ENCODE measurements at places on chromosomes 11 and 22. TPM values are rescaled to one million over a fixed set of nuclear protein-coding genes. Genes with fewer than 3 reads are reported as not detected.

Gene KCNJ5
- total RNA-seq = not detected

Gene SLC37A2
- 0.72 TPM for total RNA-seq

Gene MISFA
- total RNA-seq = 1.1 TPM

Gene FAM111B
- 9.3 TPM for total RNA-seq

Gene SCGB1A1
- total RNA-seq = not detected

DNA sequence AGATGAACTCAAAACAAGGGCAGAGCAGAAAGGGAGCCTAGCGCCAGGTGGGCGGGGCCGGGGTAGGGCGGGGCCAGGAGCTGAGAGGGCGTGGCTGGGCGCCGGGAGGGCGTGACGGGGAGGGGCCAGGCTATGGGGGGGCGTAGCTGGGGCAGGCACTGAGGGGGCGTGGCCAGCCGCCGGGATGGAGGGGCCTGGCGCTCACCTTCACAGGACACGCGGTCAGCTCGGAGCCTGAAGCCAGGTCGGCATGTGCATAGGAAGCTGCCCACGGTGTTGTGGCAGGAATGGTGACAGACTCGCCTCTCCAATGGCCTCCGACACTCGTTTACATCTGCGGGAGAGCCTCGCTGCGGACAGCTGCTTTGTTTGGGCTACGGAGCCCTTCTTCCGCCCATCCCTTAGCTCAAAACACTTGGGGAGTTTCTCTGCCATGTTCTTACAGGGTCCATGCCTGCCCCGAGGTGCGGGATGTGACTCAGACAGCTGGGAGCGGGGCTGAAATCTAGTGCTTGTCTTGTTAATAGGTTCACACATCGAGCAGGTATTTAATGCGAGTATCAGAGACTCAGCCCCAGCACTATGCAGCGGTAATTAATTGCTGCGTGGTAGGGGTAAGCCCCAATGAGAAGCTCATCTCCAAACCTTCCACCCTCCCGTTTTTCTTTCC is 13.4 kb downstream of the VWCE start:
- DNase-seq = no peak
- H3K36me3 ChIP-seq = no peaks in the 10 kb centered on the region
- no peaks in the 10 kb centered on the region for H3K4me1 ChIP-seq
- no peak overlapping the region for H3K4me3 ChIP-seq

- no peak for DNase-seq
- H3K4me3 ChIP-seq = no peak overlapping the region
- H3K27ac ChIP-seq = no peak overlapping the region
- H3K4me1 ChIP-seq = peaks cover 36% of the 10 kb centered on the region
- H3K36me3 ChIP-seq = peaks cover 3% of the 10 kb centered on the region
Observed at GRCh38 chr22:43831561-43832392, 19.7 kb upstream of the EFCAB6 start.

DNA sequence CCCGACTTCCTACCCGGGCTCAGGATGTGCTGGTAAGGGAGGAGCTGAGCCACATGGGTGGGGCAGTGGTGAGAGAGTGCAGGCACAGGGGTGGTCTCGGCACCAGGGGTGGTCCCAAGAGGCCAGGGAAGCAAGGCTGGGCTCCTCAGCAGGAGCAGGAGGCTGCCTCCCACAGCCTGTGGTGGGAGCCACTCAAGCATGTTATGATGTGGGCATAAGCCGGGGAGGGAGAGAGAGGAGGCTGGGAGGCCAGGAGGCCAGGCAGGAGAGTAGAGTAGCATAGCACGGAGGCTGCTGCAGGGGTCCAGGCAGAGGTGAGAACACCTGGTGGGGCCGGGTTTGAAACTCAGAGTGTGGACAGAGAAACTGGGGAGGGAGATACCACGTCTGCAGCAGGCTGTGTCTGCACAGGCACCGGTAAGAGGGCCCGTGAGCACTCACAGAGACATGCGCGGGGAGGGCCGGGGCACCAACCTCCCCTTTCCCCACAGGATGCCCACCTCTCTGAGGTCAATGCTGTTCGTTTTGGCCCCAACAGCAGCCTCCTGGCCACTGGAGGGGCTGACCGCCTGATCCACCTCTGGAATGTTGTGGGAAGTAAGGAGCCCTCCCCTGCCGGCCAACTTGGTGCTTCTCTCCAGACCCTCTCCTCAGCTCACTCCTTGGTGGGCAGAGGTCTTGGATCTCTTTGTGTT is 10.7 kb downstream of the ATG16L2 start:
- H3K4me1 ChIP-seq = peaks cover 9% of the 10 kb centered on the region
- no peaks in the 10 kb centered on the region for H3K36me3 ChIP-seq
- H3K4me3 ChIP-seq = no peak overlapping the region
- H3K27ac ChIP-seq = no peak overlapping the region

- peaks cover 2% of the 10 kb centered on the region for H3K4me1 ChIP-seq
- no peaks in the 10 kb centered on the region for H3K36me3 ChIP-seq
- no peak overlapping the region for H3K4me3 ChIP-seq
- H3K27me3 ChIP-seq = peaks cover 13% of the 10 kb centered on the region
- no peak for DNase-seq
Observed at GRCh38 chr11:44812971-44813370, 86.2 kb downstream of the TSPAN18 start.

- H3K36me3 ChIP-seq = peaks cover 4% of the 10 kb centered on the region
- DNase-seq = no peak
- H3K4me1 ChIP-seq = peaks cover 2% of the 10 kb centered on the region
- H3K27me3 ChIP-seq = no peaks in the 10 kb centered on the region
- no peak overlapping the region for H3K27ac ChIP-seq
- H3K4me3 ChIP-seq = no peak overlapping the region
Observed at GRCh38 chr11:126311401-126312291, 7.8 kb downstream of the DCPS start.

DNA sequence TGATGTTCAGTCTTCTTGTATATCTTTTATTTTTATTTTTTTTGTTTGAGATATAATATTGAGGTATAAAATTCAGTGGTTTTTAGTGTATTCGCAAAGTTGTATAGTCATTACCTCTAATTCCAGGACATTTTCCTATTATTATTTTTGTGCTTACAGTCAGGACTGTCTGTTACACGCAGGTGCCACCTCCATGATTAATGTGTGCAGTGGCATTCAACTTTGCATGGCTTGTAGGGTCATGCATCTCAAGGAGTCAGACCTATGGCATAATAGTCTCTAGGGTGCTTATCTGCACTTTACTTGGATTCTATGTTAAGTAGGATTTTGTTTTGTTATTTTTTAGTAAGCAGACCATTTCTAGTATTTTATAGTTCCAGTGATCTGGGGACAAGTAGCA is 1.0 kb downstream of the CTR9 start:
- DNase-seq = no peak
- H3K27me3 ChIP-seq = no peaks in the 10 kb centered on the region
- no peaks in the 10 kb centered on the region for H3K4me1 ChIP-seq
- peaks cover 6% of the 10 kb centered on the region for H3K36me3 ChIP-seq
- H3K27ac ChIP-seq = no peak overlapping the region

DNA sequence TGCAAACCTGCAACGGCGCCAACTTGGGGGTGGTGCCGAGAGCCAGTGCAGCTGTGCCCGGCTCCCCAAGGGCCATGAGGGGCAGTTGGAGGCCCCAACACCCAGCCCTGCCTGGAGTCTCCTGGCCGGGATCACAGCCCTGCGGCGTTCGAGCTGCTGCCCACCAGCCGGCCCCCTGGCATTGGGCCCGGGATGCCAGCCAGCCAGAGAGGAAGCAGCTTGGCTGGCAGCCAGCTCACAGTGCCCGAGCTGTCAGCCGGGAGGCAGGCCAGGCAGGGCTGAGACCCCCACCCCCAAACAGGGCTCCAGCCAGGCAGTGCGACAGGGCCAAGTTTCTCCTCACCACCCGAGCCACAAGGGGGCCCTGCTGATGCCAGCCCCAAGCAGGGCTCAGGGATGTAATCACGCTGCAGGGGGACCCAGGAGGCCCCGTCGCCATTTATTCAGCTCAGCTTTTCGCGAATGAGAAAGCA is 26.0 kb upstream of the TCF20 start:
- H3K4me3 ChIP-seq = no peak overlapping the region
- H3K27me3 ChIP-seq = peaks cover 11% of the 10 kb centered on the region
- no peak for DNase-seq
- no peaks in the 10 kb centered on the region for H3K36me3 ChIP-seq
- H3K27ac ChIP-seq = no peak overlapping the region

DNA sequence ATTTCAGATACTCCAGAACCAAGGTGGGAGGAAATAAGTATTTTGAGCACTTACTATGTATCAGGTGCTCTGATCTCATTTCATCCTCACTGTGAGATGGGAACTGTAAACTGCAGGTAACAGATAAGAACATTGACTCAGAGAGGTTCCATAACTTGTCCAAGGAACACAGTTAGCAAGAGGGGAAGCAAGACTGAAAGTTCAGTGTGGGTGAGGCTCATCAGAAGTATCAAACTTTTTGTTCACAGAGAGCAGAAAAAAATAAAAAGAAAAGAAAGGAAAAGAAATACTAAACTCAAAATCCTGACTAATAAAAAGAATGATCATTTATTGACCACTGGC is 37.1 kb downstream of the RAB30 start:
- no peak for DNase-seq
- H3K36me3 ChIP-seq = no peaks in the 10 kb centered on the region
- no peak overlapping the region for H3K4me3 ChIP-seq

DNA sequence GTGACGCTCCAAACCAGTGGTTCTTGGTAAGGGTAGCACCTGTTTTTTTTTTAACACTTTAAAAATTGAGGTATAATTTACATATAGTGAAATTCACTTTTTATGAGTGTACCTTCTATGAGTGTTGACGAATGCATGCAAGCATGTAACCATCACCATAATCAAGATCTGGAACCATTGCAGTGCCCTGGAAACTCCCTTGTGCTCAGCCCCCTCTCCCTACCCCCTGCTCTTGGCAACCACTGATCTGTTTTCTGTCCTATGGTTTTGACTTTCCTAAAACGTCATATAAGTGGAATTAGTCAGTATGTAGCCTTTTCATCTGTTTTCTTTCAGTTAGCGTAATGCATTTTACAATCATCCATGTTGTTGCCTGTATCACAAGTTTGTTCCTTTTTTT is 212.2 kb downstream of the GRIK4 start:
- no peaks in the 10 kb centered on the region for H3K4me1 ChIP-seq
- peaks cover 3% of the 10 kb centered on the region for H3K27me3 ChIP-seq
- H3K36me3 ChIP-seq = no peaks in the 10 kb centered on the region

GRCh38 chr22:27850000-27850521 is 48.5 kb upstream of the MN1 start:
- H3K4me1 ChIP-seq = peaks cover 19% of the 10 kb centered on the region
- no peaks in the 10 kb centered on the region for H3K27me3 ChIP-seq
- peaks cover 22% of the 10 kb centered on the region for H3K36me3 ChIP-seq
- peak overlapping the region; percentile 64 for H3K27ac ChIP-seq

DNA sequence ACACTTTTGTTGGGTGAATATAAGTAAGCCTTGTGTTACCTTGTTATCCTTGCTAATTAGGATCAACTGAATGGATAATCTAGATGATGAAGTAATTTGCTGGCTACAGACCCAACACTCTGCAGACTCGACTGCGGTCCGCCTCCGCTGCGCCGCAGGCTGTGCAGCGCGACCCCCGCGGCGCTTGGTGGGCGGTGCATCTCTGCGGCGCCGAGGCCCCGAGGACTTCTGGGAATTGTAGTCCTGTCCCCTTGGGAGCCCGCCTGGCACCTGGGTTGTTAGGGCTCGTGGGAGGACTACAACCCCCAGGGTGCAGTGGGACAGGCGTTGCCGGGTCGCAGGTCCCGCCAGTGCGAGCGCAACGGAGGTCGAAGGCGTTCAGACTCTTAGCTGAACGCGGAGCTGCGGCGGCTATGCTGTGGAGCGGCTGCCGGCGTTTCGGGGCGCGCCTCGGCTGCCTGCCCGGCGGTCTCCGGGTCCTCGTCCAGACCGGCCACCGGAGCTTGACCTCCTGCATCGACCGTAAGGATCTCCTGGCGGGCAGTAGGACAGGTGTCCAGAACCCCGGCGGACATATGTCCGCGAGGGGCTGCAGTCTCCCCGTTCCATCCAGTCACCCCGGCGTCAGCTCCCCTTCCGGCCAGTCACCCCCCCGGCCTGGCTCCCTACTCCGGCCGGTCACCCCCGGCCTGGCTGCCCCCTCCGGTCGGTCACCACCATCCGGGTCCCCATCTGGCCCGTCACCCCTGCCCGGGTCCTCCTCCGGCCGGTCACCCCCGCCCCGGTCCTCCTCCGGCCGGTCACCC is at the start of the genes ACAD8 and THYN1:
Gene ACAD8, plus strand, starts transcription at position 381 of the 806 bp plus-strand sequence. Its CDS starts 33 bp downstream, at position 414.
Gene THYN1, minus strand, starts transcription at position 165 of the 806 bp plus-strand sequence. CDS start 470 bp downstream, outside the sequence.
- peak; percentile 95 for DNase-seq
- no peaks in the 10 kb centered on the region for H3K27me3 ChIP-seq
- peaks cover 16% of the 10 kb centered on the region for H3K36me3 ChIP-seq
- no peaks in the 10 kb centered on the region for H3K4me1 ChIP-seq

DNA sequence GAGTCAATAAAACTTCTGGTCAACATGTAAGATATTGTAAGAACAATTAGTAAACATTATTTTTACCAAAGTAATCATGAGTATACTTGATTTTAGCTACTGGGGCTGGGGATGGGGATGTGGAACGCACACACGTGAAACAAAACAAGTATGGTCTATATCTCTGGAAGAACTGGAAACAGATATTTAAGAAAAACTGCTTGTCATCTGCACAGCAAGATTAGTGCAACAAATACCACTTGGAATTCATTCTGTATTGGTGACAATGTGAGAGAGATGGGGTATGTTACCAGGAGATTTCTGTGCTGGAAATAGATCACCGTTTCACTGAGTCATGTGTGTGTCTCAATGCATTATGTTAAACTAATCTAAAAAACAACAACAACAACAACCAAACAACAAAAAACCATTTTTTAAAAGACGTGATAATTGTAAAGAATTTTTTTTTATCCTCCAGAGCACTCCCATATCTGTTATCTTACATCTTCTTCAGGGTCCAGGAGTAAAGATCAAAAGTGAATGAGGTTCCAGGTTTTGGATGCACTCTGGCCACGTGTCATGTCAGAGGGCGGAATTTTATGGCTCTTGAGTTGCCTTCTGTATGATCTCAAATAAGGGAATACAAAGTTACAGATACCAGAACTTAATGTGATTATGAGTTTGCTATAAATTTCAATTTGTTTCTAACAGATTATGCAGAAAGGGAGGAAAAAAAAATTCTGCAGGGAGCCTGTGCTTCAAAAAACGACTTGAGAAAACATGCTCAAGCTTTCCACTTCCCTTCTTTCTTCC is 153.0 kb downstream of the BBOX1 start:
- peaks cover 2% of the 10 kb centered on the region for H3K4me1 ChIP-seq
- H3K36me3 ChIP-seq = no peaks in the 10 kb centered on the region
- H3K27me3 ChIP-seq = peaks cover 9% of the 10 kb centered on the region
- no peak overlapping the region for H3K4me3 ChIP-seq
- H3K27ac ChIP-seq = no peak overlapping the region

DNA sequence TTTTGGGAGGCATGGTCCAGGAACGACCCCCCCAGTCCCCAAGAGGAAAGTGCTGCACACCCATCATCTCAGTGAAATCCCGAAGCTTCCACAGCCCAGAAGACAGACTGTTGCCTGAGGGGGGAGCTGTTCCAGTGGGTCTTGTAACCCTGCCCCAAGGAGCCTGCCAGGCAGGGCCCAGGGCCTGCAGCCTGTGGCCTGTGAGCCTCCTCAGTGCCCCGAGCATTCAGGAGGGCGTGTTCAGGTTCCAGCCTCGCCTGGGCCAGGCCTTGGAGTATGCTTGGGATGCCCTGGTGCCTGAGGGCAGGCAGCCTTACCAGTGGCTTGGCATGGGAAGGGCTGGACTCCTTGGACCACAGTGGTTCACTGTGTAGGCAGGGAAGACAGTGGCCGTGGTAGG is 18.0 kb upstream of the CABP2 start:
- H3K27ac ChIP-seq = no peak overlapping the region
- H3K36me3 ChIP-seq = no peaks in the 10 kb centered on the region
- H3K27me3 ChIP-seq = peaks cover 22% of the 10 kb centered on the region
- H3K4me1 ChIP-seq = no peaks in the 10 kb centered on the region
- no peak overlapping the region for H3K4me3 ChIP-seq
- no peak for DNase-seq

- no peaks in the 10 kb centered on the region for H3K36me3 ChIP-seq
- peak; percentile 59 for DNase-seq
- no peaks in the 10 kb centered on the region for H3K27me3 ChIP-seq
- H3K27ac ChIP-seq = no peak overlapping the region
- peaks cover 4% of the 10 kb centered on the region for H3K4me1 ChIP-seq
Observed at GRCh38 chr11:28767574-28767973, 659.4 kb downstream of the METTL15 start.

Data from IMR-90 (cell line).